MV-4-11 (cell line): ENCODE measurements at places on chromosomes 11 and 22.

DNA sequence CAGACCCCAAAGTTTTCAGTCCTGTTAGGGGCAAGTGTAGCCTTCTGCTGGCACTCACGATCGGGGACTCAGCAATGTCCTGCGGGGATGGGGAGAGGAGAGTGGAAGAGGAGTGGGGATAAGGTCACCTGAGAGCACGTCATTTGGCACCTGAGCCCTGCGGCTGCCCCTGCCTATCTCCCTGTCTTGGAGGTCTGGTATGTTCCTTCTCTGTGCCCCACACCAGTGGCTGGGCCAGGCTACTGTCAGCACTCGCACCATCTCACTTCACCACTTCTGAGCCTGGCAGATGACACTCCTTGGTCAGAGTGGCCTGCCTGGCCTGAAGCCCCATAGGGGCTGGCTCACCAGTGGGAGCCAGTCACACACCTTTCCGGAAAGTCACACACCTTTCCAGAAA, 20.1 kb upstream of the CHADL start:
- no peak for DNase-seq

DNA sequence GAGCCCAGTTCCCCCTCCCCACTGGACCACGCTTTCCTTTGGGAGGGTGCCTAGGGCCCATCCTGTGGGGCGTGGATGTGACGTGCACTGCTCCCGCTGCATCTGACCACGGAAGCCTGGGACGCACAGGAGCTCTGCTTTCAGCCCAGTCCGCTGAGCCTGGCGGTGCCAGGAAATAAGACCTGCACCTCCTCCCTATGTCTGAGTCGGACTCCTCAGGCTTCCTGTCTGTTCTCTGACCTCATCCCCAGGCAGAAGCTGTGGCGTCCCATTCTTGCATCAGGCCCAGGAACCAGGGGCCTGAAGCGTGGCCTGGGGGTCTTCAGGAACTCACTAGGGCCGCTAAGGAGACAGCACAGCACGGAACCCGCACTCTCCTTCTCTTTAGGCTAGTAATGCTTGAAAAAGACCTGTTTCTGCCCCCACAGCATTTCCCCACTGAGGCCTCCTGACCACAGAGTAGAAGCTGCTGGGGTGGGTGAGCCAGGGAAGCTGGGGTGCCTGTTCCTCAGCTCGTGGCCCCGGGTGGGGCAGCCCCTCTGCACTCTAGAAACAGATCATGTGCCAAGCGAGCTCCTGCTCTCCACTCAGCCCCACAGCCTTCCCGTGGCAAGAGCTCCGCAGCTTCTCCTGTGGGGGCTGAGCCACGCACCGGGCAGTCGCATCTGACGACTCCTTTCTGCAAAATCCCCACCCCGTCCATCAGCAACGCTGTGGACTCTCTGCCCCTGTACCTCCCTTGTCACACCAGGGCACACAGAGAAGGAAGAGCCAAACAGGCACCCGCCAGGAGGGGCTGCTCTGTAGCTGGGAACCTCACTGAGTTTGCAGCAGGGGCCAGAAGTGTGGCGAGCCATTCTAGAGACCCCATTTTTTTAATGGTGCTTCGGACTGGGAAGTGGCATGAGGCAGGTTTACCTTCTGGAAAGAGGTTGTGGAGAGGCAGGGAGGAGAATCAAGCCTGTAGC, 22.6 kb downstream of the MOV10L1 start:
- DNase-seq: peak; percentile 70

GRCh38 chr11:125903711-125904659, at the start of gene DDX25:
Gene DDX25, plus strand, starts transcription at chr11:125904508. Its CDS starts 10 bp downstream, at chr11:125904518.
- DNase-seq: no peak

DNA sequence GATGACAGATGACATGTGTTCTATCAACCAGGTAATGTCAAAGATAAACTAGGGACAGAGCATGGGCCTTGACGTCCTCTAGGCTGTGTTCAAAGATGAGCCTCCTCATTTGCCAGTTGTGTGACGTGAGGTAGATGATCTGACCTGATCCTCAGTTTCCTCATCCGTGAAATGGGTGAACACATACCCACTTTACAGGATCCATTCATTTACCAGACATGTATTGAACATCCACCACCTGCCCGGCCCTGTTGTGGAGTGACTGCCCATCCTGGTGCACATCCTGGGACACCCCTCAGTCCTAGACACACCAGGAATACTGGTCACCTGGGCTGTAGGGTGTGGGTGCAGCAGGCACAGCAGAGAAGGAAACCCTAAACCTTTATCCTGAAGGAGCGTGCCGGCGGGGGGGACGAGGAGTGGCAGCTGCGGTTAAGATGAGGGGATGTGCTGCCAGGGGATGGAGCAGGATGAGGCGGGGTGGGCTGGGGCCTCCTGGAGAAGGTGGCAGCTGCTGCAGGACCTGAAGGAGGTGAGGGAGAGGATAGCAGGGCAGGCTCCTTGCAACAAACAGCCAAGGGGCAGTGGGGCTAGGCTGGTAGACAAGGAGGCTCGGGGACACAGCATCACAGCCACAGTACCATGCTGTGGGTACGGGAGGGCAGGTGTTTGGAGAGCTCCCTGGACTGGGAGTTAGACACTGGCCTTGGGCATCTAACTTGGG, 8.4 kb downstream of the CLDN5 start:
- no peak for DNase-seq

- no peak for DNase-seq
Observed at GRCh38 chr22:28736301-28737155, 5.1 kb downstream of the CHEK2 start.

- peak; percentile 17 for DNase-seq
Observed at GRCh38 chr11:114262681-114263512, 33.3 kb upstream of the NNMT start.

DNA sequence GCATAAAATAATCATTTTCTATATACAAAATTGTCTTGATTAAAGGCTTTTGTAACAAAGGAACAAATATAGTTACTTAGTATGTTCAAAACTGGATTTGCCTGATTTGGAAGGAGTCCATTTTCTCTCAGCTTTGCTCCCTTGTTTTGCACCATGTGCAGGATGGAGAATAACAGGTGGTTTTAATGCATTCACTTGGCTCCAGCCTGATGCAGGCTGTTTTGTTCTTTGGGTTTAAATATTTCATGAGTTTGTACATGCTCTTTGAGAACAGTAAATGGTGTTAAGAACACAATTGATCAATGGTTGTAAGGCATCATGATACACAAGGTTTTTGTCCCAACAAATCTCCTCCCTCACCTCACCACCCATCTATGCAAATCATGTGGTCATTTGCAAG, 886.9 kb upstream of the CCDC90B start:
- DNase-seq: no peak

- no peak for DNase-seq
Observed at GRCh38 chr11:10067629-10068300, 226.3 kb downstream of the SBF2 start.

- no peak for DNase-seq
Observed at GRCh38 chr22:32623943-32624342, 149.3 kb downstream of the FBXO7 start.

GRCh38 chr22:50306753-50307749, at the start of gene PLXNB2:
Gene PLXNB2, minus strand, starts transcription at chr22:50307646. Its CDS starts 17,062 bp downstream, at chr22:50290584.
- peak; percentile 63 for DNase-seq

- no peak for DNase-seq
Observed at GRCh38 chr11:91263496-91264365, 960.9 kb upstream of the FAT3 start.

DNA sequence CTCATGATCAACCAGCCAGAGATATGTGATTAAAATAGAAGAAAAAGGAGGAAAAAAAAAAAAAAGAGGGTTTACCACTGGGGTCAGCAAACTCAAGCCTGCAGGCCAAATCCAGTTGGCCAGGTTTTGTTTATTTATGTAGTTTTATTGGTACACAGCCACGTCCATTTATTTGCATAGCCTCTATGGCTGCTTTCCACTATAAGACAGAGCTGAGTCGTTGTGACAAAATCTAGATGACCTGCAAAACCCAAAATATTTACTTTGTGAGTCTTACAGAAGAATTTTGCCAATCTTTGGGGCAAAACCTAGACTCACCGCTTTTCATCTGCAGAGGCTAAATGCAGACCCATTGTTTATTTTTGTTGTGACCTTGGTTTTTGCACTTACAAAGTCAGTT, 87.1 kb downstream of the TENM4 start:
- DNase-seq: no peak

DNA sequence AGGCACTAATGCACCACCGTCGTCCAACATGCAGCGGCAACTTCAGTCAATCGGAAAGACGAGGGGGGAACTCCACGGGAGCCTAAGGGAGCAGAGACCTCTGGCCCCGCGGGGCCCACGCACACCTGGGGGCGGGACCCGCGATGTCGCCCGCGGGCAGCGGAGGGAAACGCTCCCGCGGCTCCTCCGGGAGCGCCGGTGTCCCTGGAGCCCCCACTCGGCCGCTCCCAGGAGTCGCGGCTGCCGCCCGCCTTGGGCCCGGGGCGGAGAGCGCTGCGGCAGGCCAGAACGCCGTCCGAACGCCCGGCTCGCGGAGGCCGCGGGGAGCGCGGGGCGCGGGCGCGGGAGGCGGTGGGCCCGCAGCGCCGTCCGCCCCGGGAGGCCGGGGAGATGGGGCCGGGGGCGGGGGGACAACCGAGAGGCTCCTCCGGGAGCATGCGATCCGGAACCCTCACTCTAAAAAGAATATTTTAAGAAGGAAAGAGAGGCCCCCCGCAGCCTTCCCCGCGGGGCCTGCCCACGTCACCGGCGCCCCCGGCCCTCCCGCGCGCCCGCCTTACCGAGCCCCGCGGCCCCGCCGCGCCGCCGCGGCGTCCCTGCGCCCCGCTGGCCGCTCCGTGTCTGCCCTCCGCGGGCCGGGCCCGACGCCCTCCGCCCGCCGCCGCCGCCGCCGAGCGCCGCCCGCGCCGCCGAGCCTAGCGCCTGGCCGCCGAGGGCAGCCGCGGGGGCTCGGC, 86.6 kb upstream of the ARHGAP32 start:
- no peak for DNase-seq

DNA sequence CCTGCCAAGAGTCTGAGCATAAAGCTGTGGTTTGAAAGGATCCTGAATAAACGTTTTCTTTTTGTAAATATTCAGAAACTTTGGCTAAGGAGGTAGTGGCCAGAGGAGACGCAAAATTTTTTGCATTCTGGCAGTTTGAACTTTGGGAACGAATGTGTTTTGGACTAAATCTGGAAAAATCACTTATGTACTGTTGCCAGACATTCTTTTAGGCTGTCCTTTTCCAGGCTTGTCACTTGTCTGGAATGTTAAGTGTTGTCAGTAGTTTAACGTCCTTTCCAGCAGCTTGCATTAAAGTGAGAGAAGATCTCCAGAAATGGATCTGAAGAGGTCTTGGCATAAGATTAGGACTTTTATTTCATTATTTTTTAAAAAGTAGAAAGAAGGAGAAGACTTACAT, 18.5 kb downstream of the SPECC1L start:
- no peak for DNase-seq

DNA sequence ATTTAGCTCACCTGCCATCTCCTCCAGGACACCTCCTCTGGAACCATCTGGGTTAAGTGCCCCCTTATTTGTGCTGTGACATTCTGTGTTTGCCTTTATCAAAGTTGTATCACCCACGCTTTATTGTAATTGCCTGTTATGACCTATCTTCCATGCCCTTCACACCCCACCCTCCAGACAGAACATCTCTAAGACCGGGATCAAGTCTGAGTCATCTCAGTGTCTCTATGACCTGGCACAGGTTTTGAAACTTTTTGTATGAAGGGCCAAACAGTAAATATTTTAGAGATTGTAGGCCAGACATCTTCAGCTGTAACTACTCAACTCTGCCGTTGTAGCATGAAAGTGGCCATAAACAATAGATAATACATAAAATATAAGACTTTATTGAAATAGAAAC, 161.8 kb downstream of the SPON1 start:
- DNase-seq: no peak

DNA sequence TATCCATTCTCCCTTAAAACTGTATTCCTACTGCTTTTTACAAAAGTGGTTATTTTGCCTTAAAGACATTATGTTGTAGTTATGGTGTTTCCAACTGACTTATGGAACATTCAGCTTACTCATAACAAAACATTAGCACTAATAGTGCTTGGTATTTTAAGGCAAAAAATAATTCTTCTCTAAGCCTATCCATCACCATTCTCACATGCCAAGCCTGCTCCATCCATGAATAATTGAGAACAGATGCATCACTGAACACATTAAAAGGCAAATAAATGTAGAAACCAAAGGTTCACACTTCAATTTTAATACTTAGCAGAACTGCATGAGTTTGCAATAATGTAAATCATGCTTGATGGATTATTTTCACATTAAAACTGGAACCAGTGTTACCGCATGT, 42.3 kb upstream of the DDI1 start:
- DNase-seq: no peak

- no peak for DNase-seq
Observed at GRCh38 chr11:112210890-112211289, 15.3 kb upstream of the PTS start.

DNA sequence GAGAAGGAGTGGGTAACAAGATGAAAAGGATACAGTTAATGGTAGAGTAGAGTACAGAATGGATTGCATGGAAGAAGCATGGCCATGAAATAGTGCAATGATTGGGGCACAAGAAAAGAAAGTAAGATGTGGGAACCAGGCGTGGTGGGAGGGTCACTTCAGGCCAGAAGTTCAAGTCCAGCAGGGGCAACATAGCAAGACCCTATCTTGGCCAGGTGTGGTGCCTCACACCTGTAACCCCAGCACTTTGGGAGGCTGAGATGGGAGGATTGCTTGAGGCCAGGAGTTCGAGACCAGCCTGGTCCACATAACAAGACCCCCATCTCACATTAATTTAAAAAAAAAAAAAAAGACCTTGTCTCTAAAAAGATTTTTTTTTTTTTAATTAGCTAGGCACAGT, 1.4 kb upstream of the C11orf52 start:
- DNase-seq: no peak

DNA sequence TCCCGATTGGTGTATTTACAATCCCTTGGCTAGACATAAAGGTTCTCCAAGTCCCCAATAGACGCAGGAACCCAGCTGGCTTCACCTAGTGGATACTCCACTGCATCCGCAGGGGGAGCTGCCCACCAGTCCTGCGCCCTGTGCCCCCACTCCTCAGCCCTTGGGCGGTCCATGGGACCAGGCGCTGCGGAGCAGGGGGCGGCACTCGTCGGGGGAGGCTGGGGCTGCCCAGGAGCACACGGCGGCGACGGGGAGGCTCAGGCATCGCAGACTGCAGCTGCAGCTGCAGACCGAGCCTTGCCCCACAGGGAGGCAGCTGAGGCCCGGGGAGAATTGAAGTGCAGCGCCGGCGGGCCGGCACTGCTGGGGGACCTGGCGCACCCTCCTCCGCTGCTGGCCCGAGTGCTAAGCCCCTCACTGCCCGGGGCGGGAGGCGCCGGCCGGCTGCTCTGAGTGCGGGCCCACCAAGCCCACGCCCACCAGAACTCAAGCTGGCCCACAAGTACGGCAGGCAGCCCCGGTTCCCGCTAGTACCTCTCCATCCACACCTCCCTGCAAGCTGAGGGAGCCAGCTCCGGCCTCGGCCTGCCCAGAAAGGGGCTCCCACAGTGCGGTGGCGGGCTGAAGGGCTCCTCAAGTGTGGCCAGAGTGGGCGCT, 12.2 kb upstream of the SIK3 start:
- DNase-seq: no peak

GRCh38 chr22:46734830-46735453, 3.1 kb downstream of the CERK start:
- DNase-seq: peak; percentile 63

GRCh38 chr22:24379536-24379935, 47.9 kb upstream of the ADORA2A start:
- peak; percentile 14 for DNase-seq

- no peak for DNase-seq
Observed at GRCh38 chr11:101914341-101914737, 471 bp upstream of the CEP126 start.
